ENCODE measurements at places on chromosomes 7 and 10.

- DNase-seq, result peak; percentile 28
Measured at GRCh38 chr10:124329362-124329761, 89.4 kb downstream of the OAT start.

DNA sequence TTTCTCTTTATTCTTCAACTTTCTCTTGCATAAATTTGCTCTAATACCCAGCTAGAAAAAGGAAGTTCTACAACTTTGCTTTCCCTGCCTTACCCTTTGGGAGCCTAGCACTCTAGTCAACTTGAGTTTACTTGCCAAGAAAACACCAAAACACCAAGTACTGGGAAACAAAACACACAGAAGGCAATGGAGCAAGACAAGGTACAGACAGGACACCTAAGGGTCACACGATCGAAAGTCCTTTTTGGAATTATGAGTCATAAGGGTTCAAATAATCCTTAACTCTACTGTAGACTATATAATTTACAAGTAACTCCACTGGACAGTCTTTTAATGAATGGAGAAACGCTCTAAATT is 42.6 kb upstream of the ANAPC16 start:
- DNase-seq, result no peak

DNA sequence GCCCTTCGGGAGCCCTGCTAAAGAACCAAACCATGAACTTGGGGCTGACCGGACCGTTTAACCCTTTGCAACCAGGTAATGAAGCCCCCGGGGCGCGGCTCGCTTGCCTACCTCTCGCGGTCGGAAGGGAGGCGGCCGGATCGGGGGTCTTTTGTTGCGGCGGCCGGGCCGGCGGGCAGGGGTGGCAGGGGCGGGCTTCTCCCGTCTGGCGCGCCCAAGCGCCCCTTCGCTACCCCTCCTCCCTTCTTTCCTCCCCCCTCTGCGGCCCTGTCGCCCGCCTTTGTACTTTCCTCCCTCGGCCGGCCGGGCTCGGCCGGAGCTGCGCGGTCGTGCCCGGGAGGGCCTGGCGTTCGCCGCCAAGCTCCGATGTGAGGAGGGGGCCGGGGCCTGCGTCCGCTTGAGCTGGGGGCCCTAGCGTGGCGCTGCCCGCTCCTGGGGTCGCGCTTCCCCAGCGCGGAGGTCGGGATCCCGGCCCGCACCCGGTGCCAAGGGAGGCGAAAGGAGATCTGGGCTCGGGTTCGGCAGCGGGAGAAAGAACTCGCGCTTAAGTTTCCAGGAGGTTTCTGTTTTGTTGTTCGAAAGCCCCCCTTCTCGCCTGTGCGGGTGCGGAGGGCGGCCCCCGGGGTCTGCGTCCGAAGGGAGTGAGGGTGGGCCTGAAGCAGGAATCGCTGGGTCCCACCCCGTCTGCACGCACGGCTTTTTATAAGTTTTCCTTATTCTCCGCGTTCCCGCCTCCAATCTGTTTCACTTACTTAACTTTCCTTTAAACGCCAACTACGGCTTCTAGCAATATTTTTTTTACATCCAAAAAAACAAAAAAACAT is 436.8 kb upstream of the GALNT17 start:
- no peak for DNase-seq

- DNase-seq, result peak; percentile 54
Measured at GRCh38 chr10:13536674-13537366, 8.0 kb upstream of the BEND7 start.

GRCh38 chr7:127959770-127960169 is 71.5 kb downstream of the LRRC4 start:
- no peak for DNase-seq

- DNase-seq, result no peak
Measured at GRCh38 chr10:59831658-59832503, 74.5 kb downstream of the CCDC6 start.

DNA sequence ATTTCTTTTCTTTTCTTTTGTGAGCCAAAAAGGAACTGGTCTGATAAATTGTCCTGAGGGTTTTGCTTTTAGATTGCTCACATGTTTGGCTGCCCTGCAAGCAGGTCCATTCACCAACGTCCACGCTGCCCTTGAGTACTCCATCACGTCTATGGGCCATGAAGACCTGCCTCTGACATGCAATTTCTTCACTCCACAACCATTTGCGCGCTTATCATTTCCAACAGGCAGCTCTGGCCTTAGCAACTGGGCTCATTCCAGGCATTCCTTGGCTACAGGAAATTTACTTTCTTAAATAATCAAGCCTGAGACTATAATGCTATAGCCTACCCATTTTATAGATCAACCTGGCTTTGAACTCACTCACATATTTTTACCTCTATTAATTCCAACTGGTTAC is 408.3 kb upstream of the C7orf33 start:
- no peak for DNase-seq

DNA sequence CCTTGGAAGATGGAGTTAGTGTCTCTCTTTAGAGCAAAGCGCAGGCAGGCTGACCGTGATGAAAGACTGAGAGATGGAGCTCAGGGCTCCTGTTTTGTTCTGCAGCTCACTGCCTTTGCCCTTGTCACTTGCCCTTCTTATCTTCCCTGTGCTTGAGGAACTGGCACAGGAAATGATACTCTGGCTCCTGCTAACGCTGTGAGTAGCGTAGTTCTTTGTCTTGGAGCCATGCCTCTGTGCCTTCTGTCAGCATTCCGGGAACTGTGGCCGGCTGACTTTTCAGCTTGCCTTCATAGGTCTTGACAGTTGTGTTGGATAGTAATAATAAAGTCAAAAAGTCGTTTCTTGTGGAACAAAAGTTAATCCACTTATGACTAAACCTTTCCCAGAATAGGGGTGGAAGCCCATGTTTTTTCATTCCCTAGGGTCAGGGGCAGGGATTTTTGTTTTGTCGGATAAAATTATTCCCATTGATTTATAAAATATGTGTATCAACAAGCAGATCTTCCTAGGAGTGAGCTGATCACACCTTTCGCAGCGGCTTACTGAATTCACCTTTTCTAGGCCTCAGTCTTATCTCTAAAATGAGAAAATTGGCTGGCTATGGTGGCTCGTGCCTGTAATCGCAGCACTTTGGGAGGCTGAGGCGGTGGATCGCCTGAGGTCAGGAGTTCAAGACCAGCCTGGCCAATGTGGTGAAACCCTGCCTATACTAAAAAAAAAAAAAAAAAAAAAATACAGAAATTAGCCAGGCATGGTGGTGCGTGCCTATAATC is 16.6 kb upstream of the TMEM236 start:
- DNase-seq, result no peak

DNA sequence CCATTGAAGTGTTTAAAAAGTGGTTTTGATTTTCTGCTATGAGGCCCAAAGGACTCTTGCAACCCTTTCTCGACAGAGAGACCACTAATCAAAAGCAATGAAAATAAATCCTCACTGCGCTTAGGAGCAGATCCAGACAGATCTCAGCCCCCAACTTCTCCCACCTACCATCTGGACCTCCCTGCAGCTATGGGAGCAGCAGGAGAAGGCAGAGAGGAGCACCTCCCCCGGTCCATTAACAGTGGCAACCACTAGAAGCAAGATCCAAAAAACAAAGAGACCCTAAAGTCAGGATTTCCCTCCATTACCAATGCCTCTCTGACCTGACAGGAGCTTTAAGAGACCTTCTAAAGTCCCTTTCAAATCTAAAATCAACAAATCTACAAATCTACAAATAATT is 99.0 kb upstream of the LSM8 start:
- DNase-seq, result no peak

DNA sequence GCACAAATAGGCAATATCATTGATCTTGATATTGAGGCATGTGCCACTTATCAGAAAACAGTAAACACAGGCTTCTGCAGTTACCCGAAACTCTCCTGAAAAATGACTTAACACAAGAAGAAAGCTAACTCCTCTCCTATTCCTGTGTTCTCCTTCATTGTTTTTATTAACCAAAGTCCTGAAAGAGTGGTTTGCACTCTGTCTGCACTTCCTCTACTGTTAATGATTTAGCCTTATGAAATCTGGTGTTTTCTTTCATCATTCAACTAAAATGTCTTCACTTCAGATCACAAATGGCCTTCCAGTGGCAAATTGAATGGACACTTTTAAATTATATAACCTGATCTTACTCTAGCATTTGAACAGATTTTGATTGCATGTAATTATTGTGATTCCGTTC is 630.6 kb upstream of the PHF14 start:
- no peak for DNase-seq

GRCh38 chr10:90992462-90992861 is 71.6 kb upstream of the ANKRD1 start:
- DNase-seq, result no peak

GRCh38 chr10:119449760-119450461 is 92.6 kb downstream of the RGS10 start:
- peak; percentile 86 for DNase-seq

GRCh38 chr7:6658618-6659345 is 21.7 kb downstream of the ZNF316 start:
- no peak for DNase-seq

GRCh38 chr7:101673951-101674350 is 44.9 kb upstream of the MYL10 start:
- no peak for DNase-seq
